Cerebellar nuclear complex (tissue), 1 donor: ENCODE measurements at places on chromosomes 3 and 15.

- no peak for DNase-seq
Measured at GRCh38 chr3:38740537-38740936, 75.5 kb downstream of the SCN10A start.

DNA sequence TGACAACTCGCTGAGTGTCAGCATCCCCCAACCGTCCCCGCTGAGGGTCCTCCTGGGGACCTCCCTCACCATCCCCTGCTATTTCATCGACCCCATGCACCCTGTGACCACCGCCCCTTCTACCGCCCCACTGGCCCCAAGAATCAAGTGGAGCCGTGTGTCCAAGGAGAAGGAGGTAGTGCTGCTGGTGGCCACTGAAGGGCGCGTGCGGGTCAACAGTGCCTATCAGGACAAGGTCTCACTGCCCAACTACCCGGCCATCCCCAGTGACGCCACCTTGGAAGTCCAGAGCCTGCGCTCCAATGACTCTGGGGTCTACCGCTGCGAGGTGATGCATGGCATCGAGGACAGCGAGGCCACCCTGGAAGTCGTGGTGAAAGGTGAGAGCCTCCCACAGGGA, 35.4 kb downstream of the ACAN start:
- DNase-seq: no peak

GRCh38 chr3:172726380-172726779, 15.5 kb upstream of the NCEH1 start:
- no peak for DNase-seq

- no peak for DNase-seq
Measured at GRCh38 chr3:30400926-30401325, 205.5 kb upstream of the TGFBR2 start.

DNA sequence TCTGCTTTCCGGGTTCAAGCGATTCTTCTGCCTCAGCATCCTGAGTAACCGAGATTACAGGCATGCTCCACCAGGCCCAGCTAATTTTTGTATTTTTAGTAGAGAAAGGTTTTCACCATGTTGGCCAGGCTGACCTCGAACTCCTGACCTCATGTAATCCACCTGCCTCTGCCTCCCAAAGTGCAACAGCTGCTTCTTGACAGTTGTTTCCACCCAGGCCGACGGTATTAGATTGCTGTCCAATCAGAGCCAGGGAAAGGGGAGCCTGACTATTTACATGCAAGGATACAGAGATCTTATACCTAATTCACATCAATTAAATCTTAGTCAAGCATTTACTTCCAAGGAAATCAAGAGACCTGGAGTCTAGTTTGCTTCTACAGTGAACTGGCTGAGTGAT, 4.0 kb upstream of the CAPN3 start:
- no peak for DNase-seq

- no peak for DNase-seq
Measured at GRCh38 chr15:81955382-81956062, 90.3 kb downstream of the MEX3B start.

GRCh38 chr15:85539491-85539890, 159.1 kb downstream of the AKAP13 start:
- DNase-seq: no peak
